GM13977 (cell line): ENCODE measurements at places on chromosomes 2 and 18.

GRCh38 chr18:3230401-3231334 is 10.9 kb upstream of the MYOM1 start:
- DNase-seq, result no peak

DNA sequence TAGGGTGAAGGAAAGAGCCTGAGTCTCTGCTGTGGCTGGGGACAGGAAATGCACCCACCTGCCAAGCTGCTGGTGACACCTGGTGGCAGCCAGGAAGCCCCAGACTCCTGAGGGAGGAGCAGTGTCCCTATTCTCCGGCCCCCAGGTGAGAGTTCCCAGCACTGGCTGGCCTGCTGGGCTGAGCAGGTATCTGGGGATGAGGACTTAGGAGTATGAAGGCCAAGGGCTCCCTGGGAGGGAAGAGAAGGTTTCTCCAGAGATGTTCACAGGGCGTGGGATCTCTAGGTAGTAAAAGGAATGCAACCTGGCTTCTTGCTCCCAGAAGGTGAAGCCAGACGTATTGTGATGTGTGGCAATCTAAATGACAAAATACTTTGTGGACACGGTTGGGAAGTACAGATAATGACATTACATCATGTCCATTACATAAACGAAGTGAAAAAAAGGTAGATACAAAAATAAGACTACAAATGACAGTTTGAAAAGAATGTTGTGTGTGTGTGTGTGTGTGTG is 75.8 kb upstream of the SLC1A4 start:
- no peak for DNase-seq

- no peak for DNase-seq
Measured at GRCh38 chr18:3577281-3577855, 127.4 kb downstream of the TGIF1 start.

GRCh38 chr2:139142252-139142880 is 362.2 kb upstream of the NXPH2 start:
- no peak for DNase-seq

- peak; percentile 53 for DNase-seq
Measured at GRCh38 chr2:96267159-96267971, 1.3 kb downstream of the CIAO1 start.

DNA sequence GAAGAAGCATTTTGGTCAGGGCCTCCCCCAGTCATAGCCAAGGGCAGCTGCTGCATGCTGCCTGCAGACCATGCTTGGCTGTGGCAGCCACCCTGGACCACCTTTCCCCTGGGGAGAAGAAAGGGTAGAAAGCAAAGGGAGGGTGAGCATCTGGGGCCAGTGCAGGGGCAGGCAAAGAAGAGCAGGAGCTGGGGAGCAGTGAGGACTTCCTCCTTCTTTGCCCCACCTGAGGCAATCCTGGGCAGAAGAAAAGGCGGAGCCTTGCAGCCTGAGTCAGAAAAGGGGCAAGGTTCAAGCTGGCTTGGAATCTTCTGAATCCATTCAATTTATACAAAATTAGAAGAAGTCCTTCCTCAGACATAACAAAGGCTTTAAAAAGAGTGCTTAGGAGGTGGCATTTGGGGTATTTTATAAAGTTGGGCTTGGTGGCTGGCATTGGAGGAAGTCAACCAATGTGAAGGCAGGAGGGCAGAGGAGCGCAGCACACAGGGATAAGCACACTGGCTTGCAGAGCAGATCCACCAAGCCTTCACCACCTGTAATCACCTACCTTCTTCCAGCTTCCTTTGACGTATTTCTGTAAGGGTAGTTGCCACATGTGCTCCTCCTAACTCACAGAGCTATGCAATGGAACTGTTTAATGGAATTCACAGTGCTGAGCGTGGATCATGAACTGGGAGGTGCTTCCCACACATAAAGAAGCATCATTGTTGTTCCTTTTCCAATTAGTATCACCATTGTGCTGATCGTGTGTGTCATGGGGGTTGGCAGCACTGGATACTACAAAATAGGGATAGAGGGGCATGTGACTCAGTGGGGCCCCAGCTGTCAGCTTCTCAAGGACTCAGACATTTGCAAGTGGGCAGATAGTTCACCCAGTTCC is 154.4 kb upstream of the EPAS1 start:
- DNase-seq, result no peak

GRCh38 chr18:59021500-59021899 is 118.2 kb upstream of the SEC11C start:
- DNase-seq, result no peak

DNA sequence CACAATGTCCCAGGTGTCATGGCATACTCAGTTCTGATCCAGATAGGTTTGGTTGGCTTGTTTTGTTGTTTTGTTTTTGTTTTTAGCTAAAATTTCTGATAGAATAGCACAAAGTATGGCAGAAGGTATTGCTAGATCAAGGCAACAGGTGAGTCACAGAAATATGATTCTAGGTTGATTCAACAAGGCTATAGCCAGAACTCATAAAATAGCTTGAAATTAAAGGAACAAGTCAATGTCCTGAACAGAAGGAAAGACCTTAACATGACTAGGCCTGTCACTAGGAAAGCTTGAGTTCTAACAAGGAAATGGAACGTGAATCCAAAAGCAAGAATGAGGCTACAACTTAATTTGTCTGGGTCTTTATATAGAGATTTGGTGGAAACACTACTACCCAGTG is 157.1 kb downstream of the GALNT3 start:
- DNase-seq, result no peak

GRCh38 chr2:139876321-139876720 is 1096.1 kb upstream of the NXPH2 start:
- no peak for DNase-seq

GRCh38 chr18:44731530-44732237 is 51.0 kb downstream of the SETBP1 start:
- no peak for DNase-seq

DNA sequence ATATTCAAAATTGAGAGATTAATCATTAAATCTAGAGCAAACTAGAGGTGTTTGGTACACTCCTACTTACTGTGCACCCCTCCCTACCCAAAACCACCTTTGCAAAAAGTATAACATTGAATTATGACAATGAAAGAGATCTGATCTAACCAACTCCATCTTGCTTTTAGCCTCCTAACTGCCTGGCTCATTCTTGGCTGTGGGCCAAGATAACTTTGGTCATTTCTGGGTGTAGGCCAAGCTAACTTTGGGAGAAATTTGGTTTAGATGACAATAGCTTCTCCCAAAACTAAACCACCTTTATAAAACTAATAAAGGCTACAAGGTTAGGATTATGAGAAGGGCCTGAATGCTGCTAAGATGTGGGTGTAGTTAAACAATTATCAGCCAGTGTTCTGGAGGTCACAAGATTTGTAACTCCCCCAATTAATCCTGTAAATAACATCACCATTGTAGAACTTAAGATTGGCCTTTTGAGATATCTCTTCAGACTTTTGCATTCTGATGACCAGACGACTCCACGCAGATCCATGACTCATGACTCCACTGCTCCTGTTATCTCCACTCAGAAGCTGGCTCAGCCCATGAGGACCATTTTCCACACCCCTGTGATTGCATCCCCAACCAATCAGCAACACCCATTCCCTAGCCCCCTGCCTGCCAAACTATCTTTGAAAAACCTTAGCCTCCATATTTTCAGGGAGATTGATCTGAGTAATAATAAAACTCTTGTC is 160.2 kb downstream of the FBXO15 start:
- no peak for DNase-seq

DNA sequence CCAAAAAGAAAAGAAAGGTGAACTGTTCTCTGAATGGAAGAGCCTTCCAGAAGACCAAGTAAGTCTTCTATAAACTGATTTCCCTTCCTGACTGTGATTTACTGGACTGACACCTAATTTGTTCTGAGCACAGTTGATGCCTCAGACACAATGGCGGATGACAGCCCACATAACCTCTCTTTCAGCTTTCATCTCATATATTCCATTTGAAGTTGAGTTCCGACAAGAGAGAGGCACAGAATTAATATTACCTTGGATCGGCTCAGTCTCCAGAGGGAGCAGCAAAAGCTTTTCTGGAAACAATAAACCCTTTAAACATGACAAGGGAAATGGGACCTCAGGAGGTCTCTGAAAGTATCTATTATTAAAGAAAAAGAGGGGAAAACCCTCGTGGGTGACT is 638.7 kb upstream of the SETBP1 start:
- DNase-seq, result no peak

GRCh38 chr2:221245045-221245444 is 327.1 kb downstream of the EPHA4 start:
- DNase-seq, result no peak

GRCh38 chr18:41351430-41351829 is 603.6 kb upstream of the PIK3C3 start:
- DNase-seq, result no peak

DNA sequence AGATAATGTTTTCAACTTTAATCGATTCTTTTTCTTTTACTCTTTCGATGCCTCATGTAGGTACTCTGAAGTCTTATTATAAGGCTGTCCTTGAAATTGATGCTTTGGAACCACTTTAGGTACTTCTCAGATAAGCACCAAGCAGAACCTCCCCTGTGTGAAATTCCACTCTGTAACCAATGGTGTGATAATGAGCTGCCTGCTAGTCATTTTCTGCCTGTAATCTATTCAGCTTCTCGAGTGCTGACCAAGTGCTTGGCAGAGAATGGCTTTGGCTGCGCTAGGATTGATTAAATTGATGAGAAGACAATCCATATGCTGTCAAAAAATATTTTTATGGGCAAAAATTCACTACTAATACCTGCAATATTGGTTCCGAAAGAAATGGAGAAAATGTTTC is 132.1 kb upstream of the STON1 start:
- no peak for DNase-seq

DNA sequence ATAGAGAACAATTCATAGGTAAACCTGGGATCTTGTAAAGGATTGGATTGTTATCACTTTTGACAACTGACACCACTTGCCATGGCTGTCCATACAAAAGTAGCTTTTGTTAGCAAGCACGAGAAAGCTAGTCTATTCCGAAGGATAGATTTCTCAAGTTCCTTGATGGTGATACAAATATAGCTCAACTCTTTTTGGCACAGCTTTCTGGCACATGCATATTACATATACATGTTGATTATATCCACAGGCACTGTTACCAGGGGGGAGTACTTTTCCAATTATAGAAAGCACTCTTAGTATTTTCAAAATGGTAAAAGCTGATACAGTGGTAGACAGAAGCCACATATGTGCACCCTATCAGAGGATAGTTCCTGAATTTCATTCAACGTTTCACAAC is 168.9 kb downstream of the UPP2 start:
- DNase-seq, result no peak

DNA sequence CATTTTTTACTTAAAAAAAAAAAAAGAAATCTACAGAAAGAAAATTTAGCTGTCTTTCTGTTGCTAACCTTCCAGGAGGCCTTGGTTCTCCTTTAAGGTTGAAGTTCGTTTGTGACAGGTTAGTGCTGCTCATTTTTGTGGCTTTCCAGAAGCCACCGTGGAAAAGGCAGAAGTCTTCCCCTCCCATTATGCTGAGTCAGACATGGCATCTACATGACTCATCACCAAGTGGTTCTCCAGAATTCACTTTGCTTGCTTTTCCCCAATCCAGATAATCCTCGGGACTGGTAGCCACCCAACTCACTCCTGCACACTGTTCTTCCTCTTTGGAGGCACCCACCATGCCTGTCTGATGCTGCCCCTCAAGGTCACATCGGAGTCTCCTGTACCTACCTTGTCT is 228.7 kb downstream of the PIK3C3 start:
- DNase-seq, result no peak

DNA sequence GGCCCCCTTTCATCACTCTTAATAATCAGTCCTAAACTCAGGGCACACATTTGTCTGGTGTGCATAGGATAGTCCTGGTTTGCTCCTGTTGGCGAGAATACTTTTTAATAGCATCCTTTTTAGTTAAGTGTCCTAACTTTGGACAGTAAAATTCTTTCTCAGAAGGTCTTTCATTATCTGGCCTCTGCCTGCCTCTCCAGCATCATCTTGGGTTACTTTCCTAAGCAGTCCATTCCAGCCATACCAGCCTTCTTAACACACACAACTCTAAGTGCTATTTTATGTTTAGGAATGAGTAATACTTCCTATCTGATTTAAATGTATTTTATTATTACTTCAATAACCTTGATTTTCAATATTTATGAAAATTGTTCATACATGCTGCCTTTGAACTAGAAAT is 151.0 kb downstream of the ACOXL start:
- no peak for DNase-seq

- no peak for DNase-seq
Measured at GRCh38 chr18:68568364-68569155, 146.3 kb downstream of the TMX3 start.

- no peak for DNase-seq
Measured at GRCh38 chr2:111045771-111046444, 74.8 kb upstream of the BCL2L11 start.

DNA sequence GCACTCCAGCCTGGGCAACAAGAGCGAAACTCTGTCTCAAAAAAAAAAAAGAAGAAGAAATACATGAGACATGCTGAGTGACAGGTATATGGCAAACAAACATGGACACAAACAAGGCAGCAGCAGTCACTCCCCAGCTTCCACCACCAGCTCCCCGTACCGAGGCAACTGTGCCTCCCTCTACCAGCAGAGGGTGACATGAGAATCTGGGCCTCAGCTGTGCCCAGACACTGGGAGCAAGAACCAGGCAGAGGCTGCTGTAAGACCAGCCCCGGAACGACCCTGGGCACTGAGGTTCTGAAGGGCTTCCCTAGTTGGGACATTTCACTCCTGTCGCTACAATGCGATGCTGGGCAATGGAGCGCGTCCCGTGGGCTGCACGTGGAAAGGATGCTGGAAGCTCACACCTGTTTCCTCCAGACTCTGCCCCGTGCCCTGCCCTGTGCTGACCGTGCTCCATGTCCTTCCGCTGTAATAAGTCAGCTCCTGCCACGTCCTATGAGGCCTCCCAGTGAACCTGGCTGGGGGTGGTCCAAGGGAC is 37.1 kb downstream of the BOK start:
- no peak for DNase-seq

- DNase-seq, result peak; percentile 69
Measured at GRCh38 chr2:182240862-182241371, 185.9 kb downstream of the PDE1A start.

GRCh38 chr2:150438041-150438440 is 49.4 kb downstream of the RND3 start:
- no peak for DNase-seq

DNA sequence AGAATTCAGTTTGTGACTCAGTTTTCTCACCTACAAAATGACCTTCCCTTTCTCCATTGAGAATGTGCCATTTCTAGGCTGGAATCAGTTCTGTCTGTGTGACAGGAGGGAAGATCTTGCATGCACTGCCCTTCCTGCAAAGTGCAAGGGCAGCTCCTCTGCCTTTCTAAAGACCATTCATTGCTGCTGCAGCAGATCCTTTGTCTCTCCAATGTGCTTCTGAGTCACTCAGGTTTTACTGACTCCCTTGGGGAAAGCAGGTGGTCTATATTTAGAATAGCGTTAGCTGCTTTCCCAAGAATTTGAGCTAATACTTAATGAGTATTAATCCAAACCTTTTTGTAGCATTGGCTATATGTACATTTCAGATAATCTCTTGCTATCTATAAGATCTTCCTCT is 62.5 kb downstream of the DAW1 start:
- DNase-seq, result no peak

DNA sequence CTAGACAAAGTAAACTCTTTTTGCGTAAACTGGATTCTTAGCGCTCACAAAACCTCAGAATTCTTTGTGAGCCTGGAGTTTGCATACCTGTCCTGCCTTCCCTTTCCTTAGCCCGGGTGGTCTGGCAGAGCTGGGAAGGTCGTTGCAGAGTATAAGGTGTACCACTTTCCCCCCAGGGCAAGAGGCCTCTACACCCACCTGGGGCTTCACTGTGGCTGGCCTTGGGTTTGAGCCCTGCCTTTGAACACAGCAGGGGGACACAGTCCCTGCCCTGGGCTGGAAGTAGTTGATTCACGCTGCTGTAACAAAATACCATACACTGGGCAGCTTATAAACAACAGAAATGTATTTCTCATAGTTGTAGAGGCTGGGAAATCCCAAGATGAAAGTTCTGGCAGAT is 133.9 kb downstream of the B3GNT2 start:
- DNase-seq, result no peak
